Mesothelial cell of epicardium (in vitro differentiated cells): ENCODE measurements at places on chromosomes 4 and X. TPM values are rescaled to one million over a fixed set of nuclear protein-coding genes. Genes with fewer than 3 reads are reported as not detected.

DNA sequence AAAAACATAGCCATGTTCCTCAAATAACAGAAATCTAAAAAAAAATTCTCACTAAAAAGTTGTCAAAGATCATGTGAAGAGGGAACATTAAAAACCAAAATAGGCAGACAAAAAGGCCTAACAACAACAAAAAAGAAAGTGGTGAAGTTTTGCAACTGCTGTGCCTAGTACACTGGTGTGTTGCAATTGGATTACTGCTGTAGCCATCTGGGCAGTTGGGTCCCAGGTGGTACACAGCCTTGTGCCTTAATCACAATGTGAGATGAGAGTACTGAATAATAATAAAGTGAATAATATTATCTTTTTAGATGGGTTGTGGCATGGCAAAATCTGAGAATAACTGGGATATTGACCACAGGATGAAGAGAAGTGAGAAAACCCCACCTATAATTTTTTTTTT, 12.0 kb downstream of the C4orf54 start:
- H3K4me3 ChIP-seq = no peak overlapping the region
- H3K4me1 ChIP-seq = peaks cover 18% of the 10 kb centered on the region
- no peaks in the 10 kb centered on the region for H3K36me3 ChIP-seq
- no peaks in the 10 kb centered on the region for H3K27me3 ChIP-seq

PABPC5 gene
- 6.8 to 8.4 TPM (median 7.4 TPM) in 3 replicates for total RNA-seq

DNA sequence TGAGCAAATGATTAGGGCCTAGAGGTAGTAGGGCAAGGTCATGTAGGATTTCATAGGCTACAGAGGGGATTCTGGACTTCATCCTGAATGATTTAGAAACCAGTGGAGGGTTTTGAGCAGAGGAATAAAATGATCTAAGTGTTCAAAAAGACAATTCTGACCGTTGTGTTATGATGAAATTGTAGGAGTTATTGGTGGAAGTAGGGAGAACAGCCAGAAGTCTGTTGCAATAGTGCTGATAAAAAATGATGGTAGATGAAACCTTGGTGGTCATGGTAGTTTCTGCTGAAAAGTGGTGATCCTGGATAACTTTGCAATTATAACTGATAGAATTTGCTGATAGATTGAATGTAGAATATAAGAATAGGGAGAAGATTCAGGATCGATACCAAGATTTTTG, 60.2 kb downstream of the MID1IP1 start:
- no peak for DNase-seq
- no peaks in the 10 kb centered on the region for H3K36me3 ChIP-seq
- no peaks in the 10 kb centered on the region for H3K27me3 ChIP-seq
- H3K4me3 ChIP-seq = no peak overlapping the region
- H3K27ac ChIP-seq = no peak overlapping the region

GRCh38 chr4:94925764-94926347, 168.1 kb downstream of the BMPR1B start:
- no peak for DNase-seq
- no peaks in the 10 kb centered on the region for H3K36me3 ChIP-seq
- H3K4me1 ChIP-seq = peaks cover 21% of the 10 kb centered on the region
- no peak overlapping the region for H3K4me3 ChIP-seq
- no peaks in the 10 kb centered on the region for H3K27me3 ChIP-seq
- peak overlapping the region; percentile 66 for H3K27ac ChIP-seq

HSFX2 gene
- total RNA-seq = not detected in 3 replicates

- peak within 1 kb of the TSS; percentile 41 for H3K27ac ChIP-seq
- peak within 1 kb of the TSS; percentile 78 for H3K4me3 ChIP-seq
- H3K36me3 ChIP-seq = peaks cover 11% of the 10 kb centered on the region
- DNase-seq = peak; percentile 27
- H3K27me3 ChIP-seq = peaks cover 51% of the 10 kb centered on the region
Observed at GRCh38 chr4:153684182-153684970, at the start of gene TLR2. Gene TLR2, plus strand, starts transcription at chr4:153684280. Its CDS starts 18,628 bp downstream, at chr4:153702908.

DNA sequence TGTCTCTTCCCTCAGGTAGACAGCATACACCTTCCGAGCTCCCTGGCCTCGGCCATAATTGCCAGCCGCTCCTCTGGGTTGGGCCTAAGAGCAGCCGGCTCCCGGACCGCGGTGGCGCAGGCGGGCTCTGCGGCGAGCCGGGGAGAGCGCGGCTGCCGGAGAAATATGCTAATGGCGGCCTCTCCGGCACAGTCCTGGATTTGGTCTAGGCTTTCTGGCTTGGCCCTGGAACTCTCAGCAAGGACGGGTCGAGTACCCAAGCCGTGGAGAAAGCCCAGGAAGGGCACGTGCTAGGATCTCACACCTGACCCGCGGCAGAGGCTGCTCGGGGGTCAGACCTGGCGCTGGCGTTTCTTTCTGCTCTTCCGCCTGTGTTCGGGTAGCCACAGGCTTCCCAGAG, 18.6 kb upstream of the ZIC3 start:
- H3K27ac ChIP-seq = no peak overlapping the region
- H3K4me1 ChIP-seq = peaks cover 4% of the 10 kb centered on the region
- peaks cover 94% of the 10 kb centered on the region for H3K27me3 ChIP-seq
- DNase-seq = no peak
- H3K4me3 ChIP-seq = no peak overlapping the region
- H3K36me3 ChIP-seq = no peaks in the 10 kb centered on the region

FABP2 gene
- not detected in 3 replicates for total RNA-seq

DNA sequence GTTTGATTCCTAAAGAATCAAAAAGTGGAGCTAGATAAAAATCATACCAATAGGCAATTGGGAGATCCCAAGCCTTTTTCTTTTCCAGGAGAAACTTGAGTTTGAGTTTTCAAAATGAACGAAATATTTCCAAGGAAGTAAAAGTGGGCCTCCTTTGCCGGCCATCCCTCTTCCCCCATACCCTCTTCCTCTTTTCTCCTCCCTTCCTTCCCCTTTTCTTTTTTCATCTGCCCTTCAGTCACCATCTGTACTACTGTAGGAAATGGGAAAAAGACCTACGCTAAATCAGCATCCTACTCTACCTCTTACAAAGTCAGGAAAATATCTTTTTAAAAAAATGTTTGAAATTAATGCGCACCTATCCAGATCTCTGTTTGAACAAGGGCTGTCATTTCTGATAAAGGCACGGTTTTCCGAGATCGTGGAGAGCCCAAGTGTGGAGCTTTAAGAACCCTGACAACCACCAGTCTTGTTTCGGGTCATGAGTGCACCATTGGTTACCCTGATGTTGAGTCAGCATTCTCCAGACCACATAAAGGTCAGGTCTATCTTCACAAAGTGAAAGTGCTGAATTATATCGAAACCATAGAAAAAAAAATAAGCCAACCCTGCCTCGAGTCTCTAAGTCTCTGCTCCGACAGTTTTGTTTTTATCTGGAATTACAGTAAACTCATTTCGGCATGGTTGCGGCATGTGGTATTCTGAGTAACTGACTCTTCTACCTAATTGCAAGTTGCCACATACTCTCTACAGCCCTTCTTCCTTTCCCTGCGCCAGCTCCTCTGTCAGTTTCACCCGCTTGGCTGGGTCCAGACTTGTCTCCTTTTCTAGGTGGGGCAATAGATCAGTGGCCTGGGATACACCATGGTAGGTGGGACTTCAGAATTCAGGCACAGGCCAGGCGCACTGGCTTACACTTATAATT, 140.2 kb upstream of the KLF3 start:
- no peaks in the 10 kb centered on the region for H3K36me3 ChIP-seq
- DNase-seq = no peak
- H3K4me1 ChIP-seq = no peaks in the 10 kb centered on the region
- H3K4me3 ChIP-seq = no peak overlapping the region

SRPX gene
- total RNA-seq = 14.5 to 18.6 TPM (median 17.1 TPM) in 3 replicates

GRCh38 chr4:134906404-134907023, 704.9 kb upstream of the PABPC4L start:
- H3K36me3 ChIP-seq = no peaks in the 10 kb centered on the region
- no peak overlapping the region for H3K4me3 ChIP-seq
- no peaks in the 10 kb centered on the region for H3K27me3 ChIP-seq

GRCh38 chr4:49221209-49221608, 235.1 kb downstream of the CWH43 start:
- H3K27ac ChIP-seq = no peak overlapping the region
- no peak overlapping the region for H3K4me3 ChIP-seq
- DNase-seq = no peak
- no peaks in the 10 kb centered on the region for H3K4me1 ChIP-seq

MAGEA9B gene
- not detected in 3 replicates for total RNA-seq

CYLC1 gene
- not detected in 3 replicates for total RNA-seq

GRCh38 chrX:31038575-31039326, 33.1 kb downstream of the FTHL17 start:
- H3K4me3 ChIP-seq = no peak overlapping the region
- H3K27me3 ChIP-seq = no peaks in the 10 kb centered on the region
- no peak for DNase-seq
